ENCODE measurements at places on chromosomes 2 and 18. TPM values are rescaled to one million over a fixed set of nuclear protein-coding genes. Genes with fewer than 3 reads are reported as not detected.

DNA sequence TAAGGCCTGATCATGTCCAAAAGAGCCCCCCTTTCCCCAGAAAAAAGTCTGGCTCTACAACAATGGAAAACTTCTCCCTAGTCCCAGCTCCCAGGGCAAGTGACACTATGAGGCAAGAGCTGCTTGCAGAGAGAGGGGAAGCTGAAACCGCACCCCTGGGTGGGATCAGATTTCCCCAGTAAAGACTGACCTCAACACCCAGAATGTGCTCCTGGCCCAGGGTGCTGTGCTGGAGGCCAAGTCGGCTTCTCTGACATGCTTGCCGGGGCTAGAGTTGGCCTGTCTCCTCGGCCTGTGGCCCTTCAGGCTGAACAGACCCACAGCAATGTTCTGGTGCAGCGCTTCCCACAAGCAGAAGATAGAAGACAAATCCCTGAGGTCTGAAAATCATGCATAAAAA, 18.4 kb upstream of the ST8SIA3 start:
- H3K4me1 ChIP-seq = no peaks in the 10 kb centered on the region
- no peaks in the 10 kb centered on the region for H3K27me3 ChIP-seq
- no peaks in the 10 kb centered on the region for H3K36me3 ChIP-seq
- no peak overlapping the region for H3K27ac ChIP-seq

GRCh38 chr2:155815275-155815674, 517.2 kb downstream of the NR4A2 start:
- no peak overlapping the region for H3K4me3 ChIP-seq
- H3K4me1 ChIP-seq = no peaks in the 10 kb centered on the region
- no peaks in the 10 kb centered on the region for H3K36me3 ChIP-seq
- no peak for DNase-seq
- no peak overlapping the region for H3K27ac ChIP-seq

DNA sequence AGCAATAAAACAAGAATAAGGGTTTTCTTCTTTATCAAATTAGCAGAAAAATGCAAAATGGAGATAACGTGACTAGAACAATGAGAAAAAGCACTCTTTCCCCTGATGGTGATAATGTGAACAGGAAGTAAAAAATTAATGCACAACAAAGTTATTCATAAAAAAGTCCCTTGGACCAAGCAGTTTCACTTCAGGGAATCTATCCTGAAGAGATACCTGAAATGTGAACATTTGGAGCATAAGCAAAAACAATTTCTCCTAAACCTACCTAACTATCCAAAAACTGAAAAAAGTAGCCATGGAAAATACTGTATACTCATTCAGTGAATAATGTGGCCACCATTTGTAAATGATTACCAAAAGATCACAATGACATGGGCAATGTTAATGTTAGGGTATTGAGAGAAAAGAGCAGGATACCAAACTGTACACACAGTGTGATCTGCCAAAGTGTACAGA, 48.7 kb downstream of the TRIP12 start:
- H3K4me3 ChIP-seq = no peak overlapping the region
- DNase-seq = no peak
- H3K4me1 ChIP-seq = no peaks in the 10 kb centered on the region
- H3K27me3 ChIP-seq = no peaks in the 10 kb centered on the region

- H3K27me3 ChIP-seq = peaks cover 12% of the 10 kb centered on the region
- no peaks in the 10 kb centered on the region for H3K4me1 ChIP-seq
- no peaks in the 10 kb centered on the region for H3K36me3 ChIP-seq
- H3K4me3 ChIP-seq = no peak overlapping the region
These were observed 21.6 kb upstream of the SPATA3 start for GRCh38 chr2:230974096-230974913.

GRCh38 chr2:78701546-78701945, 324.0 kb upstream of the REG3G start:
- DNase-seq = no peak
- no peaks in the 10 kb centered on the region for H3K27me3 ChIP-seq
- H3K36me3 ChIP-seq = no peaks in the 10 kb centered on the region
- H3K27ac ChIP-seq = no peak overlapping the region

DNA sequence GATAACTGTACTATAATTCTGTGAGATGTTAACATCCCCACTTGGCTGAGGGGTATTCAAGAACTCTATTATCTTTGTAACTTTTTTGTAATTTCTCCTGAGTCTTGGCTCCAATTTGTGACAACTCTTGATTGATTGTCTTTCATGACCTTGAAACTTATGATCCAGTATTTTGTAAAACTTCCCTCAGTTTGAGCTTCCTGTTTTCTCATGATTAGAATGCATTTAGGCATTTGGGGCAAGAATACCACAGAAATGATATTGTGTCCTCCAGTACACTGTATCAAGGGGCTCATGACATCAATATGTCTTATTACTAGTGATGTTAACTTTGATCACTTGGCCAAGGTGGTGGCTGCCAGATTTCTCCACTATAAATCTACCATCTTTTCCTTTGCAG, 37.4 kb downstream of the PNO1 start:
- peak; percentile 30 for DNase-seq
- peaks cover 5% of the 10 kb centered on the region for H3K36me3 ChIP-seq
- peaks cover 32% of the 10 kb centered on the region for H3K4me1 ChIP-seq

- H3K4me1 ChIP-seq = peaks cover 4% of the 10 kb centered on the region
- peaks cover 6% of the 10 kb centered on the region for H3K27me3 ChIP-seq
- DNase-seq = peak; percentile 78
- H3K4me3 ChIP-seq = no peak overlapping the region
- H3K36me3 ChIP-seq = no peaks in the 10 kb centered on the region
These were observed 131.4 kb downstream of the MSH2 start for GRCh38 chr2:47534179-47534919.

DNA sequence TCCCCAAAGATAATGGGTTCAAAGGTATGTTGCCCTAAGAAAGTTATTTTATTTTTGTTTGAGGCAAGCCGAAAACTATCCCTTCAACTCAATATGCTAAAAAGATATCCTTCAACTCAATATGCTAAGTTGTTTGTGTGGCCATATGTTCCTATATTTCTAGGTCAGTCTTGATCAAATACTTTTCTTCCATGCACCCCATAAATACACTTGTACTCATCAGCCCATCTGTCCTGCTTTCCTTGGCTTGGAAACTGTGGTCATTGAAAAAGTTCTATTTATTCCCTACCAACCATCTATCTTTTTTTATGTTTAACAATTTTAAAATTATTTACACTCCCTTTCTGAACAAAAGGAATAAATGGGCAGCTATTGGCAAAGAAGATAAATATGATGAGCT, 447.7 kb downstream of the NRXN1 start:
- no peaks in the 10 kb centered on the region for H3K4me1 ChIP-seq
- H3K36me3 ChIP-seq = no peaks in the 10 kb centered on the region
- H3K27me3 ChIP-seq = no peaks in the 10 kb centered on the region
- H3K4me3 ChIP-seq = no peak overlapping the region
- H3K27ac ChIP-seq = no peak overlapping the region
- DNase-seq = no peak

- H3K4me3 ChIP-seq = no peak overlapping the region
- peaks cover 28% of the 10 kb centered on the region for H3K4me1 ChIP-seq
- no peak for DNase-seq
- no peaks in the 10 kb centered on the region for H3K27me3 ChIP-seq
- H3K36me3 ChIP-seq = no peaks in the 10 kb centered on the region
- H3K27ac ChIP-seq = no peak overlapping the region
These were observed 10.7 kb downstream of the NT5DC4 start for GRCh38 chr2:112731479-112731878.

GRCh38 chr2:147488472-147488871, 356.4 kb upstream of the ACVR2A start:
- H3K27me3 ChIP-seq = no peaks in the 10 kb centered on the region
- H3K4me1 ChIP-seq = no peaks in the 10 kb centered on the region
- H3K4me3 ChIP-seq = no peak overlapping the region
- H3K36me3 ChIP-seq = no peaks in the 10 kb centered on the region

GRCh38 chr2:157480182-157480961, 36.5 kb upstream of the CYTIP start:
- no peaks in the 10 kb centered on the region for H3K36me3 ChIP-seq
- no peak overlapping the region for H3K27ac ChIP-seq

DNA sequence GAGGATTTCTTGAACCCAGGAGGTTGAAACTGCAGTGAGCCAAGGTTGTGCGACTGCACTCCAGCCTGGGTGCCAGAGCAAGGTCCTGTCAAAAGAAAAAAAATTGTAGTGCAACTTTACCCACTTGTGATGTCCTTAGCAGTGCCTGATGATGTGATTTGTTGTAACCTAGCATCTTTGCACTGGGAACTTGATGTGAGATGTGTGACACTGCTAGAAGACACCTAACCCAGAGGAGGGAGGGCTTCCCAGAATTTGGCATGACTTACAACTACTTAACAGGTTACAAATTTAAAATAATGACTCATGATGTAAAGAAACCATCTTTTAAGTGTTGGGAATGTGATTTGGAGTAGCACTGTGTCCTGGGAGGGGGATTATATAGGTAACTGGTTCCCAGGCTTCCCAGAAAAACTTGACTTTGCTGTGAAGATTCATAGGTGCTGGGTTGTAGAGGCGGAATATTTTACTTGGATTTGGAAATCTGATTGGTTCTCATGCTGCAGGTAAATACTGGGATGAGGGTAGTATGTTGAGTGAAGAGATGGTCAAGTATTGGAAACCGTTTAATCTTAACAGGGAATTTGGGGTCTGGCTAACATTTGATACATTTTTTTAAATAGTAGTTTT, 3.7 kb downstream of the EEF1B2 start:
- H3K27ac ChIP-seq = no peak overlapping the region
- no peak for DNase-seq
- H3K36me3 ChIP-seq = peaks cover 43% of the 10 kb centered on the region
- H3K27me3 ChIP-seq = no peaks in the 10 kb centered on the region
- H3K4me1 ChIP-seq = peaks cover 5% of the 10 kb centered on the region

GRCh38 chr2:39114771-39115170, 6.1 kb downstream of the SOS1 start:
- H3K27me3 ChIP-seq = no peaks in the 10 kb centered on the region
- H3K36me3 ChIP-seq = peaks cover 37% of the 10 kb centered on the region
- no peak overlapping the region for H3K27ac ChIP-seq
- H3K4me3 ChIP-seq = no peak overlapping the region
- H3K4me1 ChIP-seq = peaks cover 10% of the 10 kb centered on the region
- no peak for DNase-seq

- H3K27me3 ChIP-seq = no peaks in the 10 kb centered on the region
- no peak overlapping the region for H3K27ac ChIP-seq
- no peak overlapping the region for H3K4me3 ChIP-seq
These were observed 1659.8 kb upstream of the CELF4 start for GRCh38 chr18:39225373-39225772.

DNA sequence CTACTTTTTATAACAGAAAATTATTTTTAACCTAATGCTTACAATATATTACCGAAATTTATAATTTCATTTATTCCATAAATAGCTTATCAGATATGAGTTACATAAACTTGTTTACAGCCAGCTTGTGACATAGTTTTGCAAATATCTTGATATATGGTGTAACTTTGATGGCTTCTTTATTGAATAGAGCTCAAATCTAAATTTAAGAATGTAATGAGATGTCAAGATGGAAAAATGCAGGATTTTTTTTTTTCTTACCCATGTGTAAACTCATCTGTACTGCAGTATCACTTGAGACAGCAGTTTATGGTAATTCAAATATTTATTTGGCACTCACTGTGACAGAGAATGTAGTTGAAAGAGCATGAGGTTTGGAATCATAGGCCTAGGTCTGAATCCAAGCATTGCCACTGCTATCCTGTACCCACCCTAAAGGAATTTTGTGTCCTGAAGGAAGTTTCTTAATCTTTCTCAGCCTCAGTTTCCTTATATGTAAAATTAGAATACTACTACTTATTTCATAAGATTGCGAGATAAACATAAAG, 3.8 kb downstream of the CREB1 start:
- peak overlapping the region; percentile 85 for H3K27ac ChIP-seq
- no peaks in the 10 kb centered on the region for H3K27me3 ChIP-seq
- H3K36me3 ChIP-seq = peaks cover 5% of the 10 kb centered on the region
- H3K4me3 ChIP-seq = no peak overlapping the region

DNA sequence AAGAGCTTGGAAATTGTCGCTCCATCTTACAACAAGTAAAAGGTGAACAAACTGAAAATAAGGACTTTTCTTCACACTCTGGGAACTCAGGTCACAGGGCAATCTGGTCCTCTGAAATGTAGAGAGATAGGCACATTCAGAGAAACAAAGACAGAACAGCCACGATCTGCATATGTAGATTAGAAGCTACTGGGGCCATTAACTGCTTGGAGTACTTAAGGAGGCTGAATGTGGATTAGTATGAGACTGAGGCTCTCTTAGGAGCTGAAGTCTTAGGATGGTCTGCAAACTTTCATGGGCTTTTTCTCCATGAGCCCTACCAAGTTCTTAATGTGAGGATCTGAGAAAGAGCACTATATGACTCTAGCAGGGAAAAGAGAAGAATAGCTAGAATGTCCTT, 265.3 kb upstream of the NXPH2 start:
- DNase-seq = no peak
- no peak overlapping the region for H3K4me3 ChIP-seq

GRCh38 chr18:10951631-10952544, 197.5 kb downstream of the PIEZO2 start:
- H3K4me3 ChIP-seq = no peak overlapping the region
- H3K36me3 ChIP-seq = no peaks in the 10 kb centered on the region
- no peaks in the 10 kb centered on the region for H3K4me1 ChIP-seq
- DNase-seq = no peak

- peak; percentile 14 for DNase-seq
- H3K4me1 ChIP-seq = no peaks in the 10 kb centered on the region
- H3K27ac ChIP-seq = no peak overlapping the region
- no peaks in the 10 kb centered on the region for H3K27me3 ChIP-seq
- H3K36me3 ChIP-seq = no peaks in the 10 kb centered on the region
These were observed 81.9 kb downstream of the EHBP1 start for GRCh38 chr2:62787386-62787785.

- H3K4me3 ChIP-seq = no peak overlapping the region
- H3K36me3 ChIP-seq = no peaks in the 10 kb centered on the region
- H3K27ac ChIP-seq = no peak overlapping the region
- DNase-seq = no peak
- no peaks in the 10 kb centered on the region for H3K4me1 ChIP-seq
These were observed 75.5 kb upstream of the SALL3 start for GRCh38 chr18:78904179-78904531.

DNA sequence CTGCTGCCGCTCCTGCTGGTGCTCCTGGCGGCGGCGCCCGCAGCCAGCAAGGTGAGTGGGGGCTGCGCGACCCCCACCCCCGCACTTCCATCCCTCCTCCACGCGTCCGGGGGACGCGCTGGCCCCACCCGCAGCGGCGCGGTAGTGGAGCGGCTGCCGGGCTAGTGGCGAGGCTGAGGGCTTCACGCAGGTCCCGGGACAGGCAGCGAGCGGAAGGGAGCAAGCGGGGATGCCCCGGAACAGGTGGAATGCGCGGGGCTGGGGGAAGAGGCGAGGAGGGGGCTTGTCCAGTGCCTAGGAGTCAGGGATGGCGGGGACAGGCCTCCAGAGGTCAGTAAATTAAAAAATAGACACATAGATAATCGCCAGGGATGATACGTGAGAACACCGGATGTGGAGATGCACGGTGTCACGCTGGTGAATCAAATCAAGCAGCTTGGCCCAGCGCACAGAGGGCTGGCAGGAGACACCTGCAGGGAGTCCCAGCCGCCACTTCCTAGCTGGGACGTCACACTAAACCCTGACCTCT, 403 bp downstream of the COL4A3 start:
- H3K27me3 ChIP-seq = no peaks in the 10 kb centered on the region
- H3K36me3 ChIP-seq = no peaks in the 10 kb centered on the region
- DNase-seq = no peak
- H3K4me3 ChIP-seq = no peak overlapping the region
- H3K27ac ChIP-seq = no peak overlapping the region

GRCh38 chr2:66872081-66872985, 437.4 kb downstream of the MEIS1 start:
- no peaks in the 10 kb centered on the region for H3K27me3 ChIP-seq
- no peaks in the 10 kb centered on the region for H3K4me1 ChIP-seq
- H3K27ac ChIP-seq = no peak overlapping the region
- no peak overlapping the region for H3K4me3 ChIP-seq

The GNLY gene
- total RNA-seq = not detected

The TNFRSF11A gene
- 0.04 TPM for total RNA-seq

The CCDC74B gene
- 1.0 TPM for total RNA-seq

The SRD5A2 gene
- total RNA-seq = not detected

The SULT1C2 gene
- total RNA-seq = not detected

The UNC80 gene
- 0.11 TPM for total RNA-seq

The NDC80 gene
- total RNA-seq = 57.0 TPM

The FBXO48 gene
- 0.64 TPM for total RNA-seq

Measured in K562 (cell line).